ENCODE measurements at places on chromosomes 3 and 15.

DNA sequence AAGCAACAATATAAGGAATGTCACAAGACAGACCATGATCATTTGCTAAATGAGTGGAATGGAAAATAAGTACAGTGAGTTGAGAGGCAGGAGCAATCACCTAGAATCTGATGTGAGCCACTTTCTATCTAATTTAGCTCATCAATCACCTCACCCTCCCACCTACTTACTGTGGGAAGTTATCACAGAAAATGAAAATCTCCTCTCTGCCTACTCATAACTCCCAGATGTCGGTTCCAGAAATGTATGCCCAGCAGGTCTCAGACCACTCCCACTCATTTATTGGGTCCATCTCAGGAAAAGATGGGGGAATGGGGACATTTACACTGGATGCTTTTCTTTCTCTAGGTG, 270.9 kb downstream of the FHIT start:
- DNase-seq = no peak

GRCh38 chr3:55923207-55923606, 436.1 kb upstream of the WNT5A start:
- DNase-seq = no peak

DNA sequence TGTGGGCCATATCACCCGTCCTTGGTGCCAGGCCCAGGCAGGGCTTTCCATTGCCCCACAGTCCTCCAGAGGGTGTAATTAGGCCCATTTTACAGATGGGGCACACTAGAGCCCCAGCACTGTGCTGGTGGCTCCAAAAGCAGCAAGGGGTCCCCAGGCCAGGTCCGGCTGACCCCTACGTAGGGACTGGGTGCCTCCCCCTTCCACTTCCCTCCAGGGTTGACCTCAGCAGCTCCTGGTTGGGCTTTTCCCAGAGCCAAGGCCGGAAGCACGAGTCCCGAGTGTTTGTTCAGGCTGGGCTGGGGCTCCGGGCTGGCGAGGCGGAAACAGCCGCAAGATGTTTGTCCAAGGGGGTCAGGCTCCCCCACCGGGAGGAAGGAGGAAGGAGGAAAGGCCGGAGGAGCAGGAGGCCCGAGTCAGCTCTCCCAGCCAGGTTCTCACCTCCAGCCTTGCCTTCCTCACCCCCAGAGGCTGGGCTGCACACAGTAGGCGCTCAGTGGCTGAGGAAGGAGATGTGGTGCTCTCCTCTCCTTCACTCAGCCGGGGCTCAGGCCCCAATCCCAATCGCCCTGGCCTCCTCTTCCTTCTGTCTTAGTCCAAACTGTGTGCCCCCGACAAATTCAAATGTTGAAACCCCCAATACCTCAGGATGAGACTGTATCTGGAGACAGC, 17.1 kb upstream of the PLXND1 start:
- DNase-seq = no peak

DNA sequence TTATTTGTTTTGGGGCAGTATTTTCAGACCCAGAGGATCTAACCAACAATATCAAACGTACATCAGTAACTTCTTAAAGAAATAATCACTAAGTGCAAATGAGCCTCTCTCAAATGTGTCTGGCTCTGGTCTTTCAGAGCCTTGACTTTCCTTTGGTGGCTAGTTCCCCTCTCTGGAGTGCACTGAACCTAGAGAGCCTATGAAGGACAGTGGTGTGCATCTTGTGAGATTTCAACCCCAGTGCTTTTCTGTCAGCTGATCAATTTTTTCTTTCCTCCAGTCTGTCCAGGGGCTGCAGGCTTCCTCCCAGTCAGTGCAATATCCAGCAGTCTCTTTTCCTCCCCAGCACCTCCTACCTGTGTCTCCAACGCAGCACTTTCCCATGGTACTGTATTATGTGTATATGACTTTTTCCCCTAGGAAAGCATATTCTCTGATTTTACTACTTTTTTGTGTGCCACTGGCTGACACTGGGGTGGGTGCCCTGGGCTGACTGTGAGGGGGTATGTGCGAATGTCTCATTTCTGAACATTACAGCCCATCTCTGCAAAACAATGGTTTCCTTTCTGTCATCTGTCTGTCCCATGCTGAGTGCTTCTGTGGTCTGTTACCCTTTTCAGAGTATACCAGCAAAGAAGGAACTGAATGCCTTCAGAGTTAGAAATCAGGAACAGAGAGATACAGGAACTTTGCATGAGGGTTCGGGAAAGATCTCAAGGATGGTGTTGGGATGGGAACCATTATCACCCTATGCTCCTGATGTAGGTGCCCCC, 98.8 kb downstream of the ARPP21 start:
- DNase-seq = no peak

DNA sequence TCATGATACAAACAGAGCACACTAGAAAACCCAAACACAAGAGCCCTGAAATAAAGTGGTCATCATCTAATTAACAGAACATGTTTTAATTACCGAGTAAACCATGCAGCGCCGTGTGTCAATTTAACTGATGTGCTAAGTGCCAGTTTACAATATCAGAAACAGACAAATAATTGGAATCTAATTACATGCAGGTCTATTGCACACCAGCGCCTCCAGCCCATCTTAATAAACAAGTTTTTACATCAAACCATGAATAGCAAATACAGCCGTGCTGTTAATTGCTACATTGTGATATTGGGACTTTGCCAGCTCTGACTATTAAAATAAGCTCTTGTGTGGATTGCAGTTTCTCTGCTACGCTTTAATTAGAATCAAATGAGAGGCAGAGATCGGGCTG, 510.2 kb upstream of the MDFIC2 start:
- DNase-seq = no peak

GRCh38 chr3:61524933-61525332, 36.4 kb upstream of the PTPRG start:
- no peak for DNase-seq

- DNase-seq = no peak
Observed at GRCh38 chr15:53009093-53009492, 219.0 kb upstream of the ONECUT1 start.

DNA sequence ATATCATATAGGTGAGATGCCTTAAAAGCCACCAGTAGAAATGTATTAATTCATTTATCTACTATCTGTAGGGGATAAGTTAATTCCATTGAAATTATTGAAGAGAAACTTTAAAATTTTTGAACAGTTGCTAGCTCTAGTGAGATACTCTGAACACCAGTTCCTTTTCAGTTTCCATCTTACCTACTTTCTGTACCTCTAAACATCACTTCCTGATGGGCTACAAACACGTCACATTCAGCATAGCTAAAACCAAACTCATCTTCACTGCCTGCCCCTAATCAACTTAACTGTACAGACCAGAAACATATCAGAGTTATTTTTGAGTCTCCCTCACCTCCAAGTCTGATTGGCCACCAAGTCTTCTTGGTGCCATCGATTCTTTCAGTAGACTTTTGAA, 88.9 kb downstream of the FEZF2 start:
- DNase-seq = no peak

- no peak for DNase-seq
Observed at GRCh38 chr15:57592836-57593420, 1.2 kb downstream of the MYZAP start.

GRCh38 chr3:187044206-187044605, 95.1 kb downstream of the RPL39L start:
- DNase-seq = no peak

- DNase-seq = peak; percentile 56
Observed at GRCh38 chr15:67085818-67086636, 20.6 kb downstream of the SMAD3 start.

DNA sequence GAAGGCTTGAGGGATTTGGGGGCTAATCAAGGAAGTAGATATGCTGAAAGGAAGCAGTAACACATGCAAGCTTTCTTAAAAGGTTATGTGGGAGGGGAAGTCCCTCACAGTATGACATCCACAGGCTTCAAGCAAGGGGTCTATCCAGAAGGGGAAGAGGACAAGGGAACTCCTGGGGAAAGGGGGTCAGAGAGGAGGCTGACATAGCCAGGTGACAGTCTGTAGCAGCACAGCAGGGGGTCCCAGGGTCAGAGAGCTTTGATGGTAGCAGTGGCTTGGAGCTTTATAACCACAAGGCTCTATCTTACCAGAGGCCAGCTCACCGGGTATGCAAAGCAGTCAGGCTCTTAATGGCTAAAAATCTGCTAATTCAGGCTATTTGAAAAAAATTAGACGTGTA, 150.6 kb upstream of the NSMCE3 start:
- DNase-seq = no peak

DNA sequence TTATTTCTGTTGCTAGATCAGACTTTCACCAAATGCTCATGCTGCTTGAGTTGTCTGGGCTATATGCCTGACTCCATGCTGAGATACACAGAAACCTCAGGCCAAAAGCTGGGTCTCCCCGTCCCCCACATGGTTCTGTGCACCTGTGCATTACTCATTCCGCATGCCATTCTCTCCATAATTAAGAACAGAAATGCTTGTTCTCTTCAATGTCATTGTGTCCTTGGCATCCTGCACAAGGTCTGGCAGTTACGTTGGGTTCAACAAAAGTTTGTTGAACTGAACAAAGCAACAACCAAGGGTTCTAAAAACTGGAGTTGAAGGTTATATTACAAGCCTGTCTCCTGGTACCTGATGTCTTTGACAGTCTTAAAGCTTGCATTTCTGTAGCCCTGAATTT, 177.5 kb downstream of the FNDC3B start:
- no peak for DNase-seq

- no peak for DNase-seq
Observed at GRCh38 chr3:52435246-52436101, 9.4 kb downstream of the SEMA3G start.

- peak; percentile 65 for DNase-seq
Observed at GRCh38 chr3:151468284-151468917, 7.5 kb upstream of the IGSF10 start.

DNA sequence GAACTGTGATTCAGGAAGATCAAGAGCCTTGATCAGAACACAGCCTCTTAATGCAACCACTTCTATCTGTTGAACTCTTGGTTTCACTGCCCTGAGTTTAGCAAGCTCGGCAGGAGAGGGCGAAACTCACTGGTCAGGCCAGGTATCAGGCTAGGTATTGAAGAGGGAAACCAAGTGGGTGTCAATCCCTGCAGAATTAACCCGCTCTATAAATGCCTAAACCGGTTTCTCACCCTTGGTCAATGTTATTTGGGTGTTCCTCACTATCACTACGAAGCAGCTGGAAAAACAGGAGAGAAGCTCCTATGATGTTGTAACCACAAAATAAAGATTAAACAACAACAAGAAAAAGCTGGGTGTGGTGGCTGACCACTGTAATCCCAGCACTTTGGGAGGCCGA, 23.9 kb downstream of the LIPH start:
- DNase-seq = no peak

GRCh38 chr3:50068134-50068533, 20.6 kb upstream of the RBM5 start:
- DNase-seq = no peak

DNA sequence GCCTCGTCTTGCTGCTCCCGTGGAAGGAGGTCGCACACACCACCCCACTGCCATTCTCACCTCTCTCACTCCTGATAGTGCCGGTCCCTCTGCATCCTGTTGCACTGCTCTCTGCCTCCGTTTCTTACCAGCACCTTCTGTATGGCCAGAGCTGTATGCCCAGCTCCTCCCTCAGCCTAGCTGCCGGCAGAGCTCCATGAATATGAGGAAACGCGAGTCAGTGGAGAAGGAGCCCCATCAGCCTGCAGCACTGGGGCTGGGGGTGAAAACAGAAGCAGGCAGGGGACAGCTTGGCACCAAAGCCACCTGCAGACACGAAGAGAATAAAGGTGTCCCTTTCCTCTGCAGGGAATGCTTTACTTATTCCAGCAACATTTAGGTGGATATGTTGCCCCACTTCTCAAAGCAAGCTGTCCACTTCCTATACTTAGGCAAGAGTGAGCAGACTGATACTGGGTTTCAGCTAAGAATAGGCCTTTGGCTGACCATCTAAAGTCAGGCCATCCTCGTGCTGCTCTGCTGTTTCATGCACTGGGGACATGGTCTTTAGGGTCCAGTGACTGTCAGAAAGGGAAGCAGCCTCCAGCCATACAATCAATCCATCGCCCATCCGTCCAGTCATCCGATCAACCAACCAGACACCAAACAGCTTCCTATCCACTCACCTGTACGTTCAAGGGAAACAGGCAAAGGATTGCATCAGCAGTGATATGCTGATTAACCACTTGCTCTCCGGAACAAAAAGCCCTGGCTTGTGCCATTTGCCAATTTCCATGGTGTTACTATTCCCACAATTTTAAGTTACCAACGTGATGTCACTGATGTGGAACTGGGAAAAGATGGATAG, 222.7 kb downstream of the XXYLT1 start:
- DNase-seq = no peak

- peak; percentile 50 for DNase-seq
Observed at GRCh38 chr3:27629366-27629765, 92.8 kb downstream of the EOMES start.

DNA sequence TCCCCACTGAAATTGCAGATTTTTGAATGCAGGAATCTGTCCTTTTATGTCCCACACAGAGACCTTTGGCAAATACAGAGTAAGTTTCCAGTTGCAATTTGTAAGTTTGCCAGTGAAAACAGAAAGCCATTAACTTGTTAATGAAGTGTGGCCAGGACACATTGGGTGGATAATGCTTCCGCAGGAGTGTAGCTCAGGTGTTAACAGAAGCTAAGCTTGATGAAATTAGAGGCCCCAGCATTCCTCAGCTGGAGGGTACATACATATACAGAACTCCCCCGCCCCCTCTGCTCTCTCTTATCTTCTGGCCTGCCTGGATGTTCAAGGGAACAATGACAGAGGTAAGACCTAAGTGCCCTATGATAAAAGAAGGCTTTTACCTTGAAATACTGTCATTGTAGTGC, 8.1 kb upstream of the LRRC2 start:
- DNase-seq = no peak

DNA sequence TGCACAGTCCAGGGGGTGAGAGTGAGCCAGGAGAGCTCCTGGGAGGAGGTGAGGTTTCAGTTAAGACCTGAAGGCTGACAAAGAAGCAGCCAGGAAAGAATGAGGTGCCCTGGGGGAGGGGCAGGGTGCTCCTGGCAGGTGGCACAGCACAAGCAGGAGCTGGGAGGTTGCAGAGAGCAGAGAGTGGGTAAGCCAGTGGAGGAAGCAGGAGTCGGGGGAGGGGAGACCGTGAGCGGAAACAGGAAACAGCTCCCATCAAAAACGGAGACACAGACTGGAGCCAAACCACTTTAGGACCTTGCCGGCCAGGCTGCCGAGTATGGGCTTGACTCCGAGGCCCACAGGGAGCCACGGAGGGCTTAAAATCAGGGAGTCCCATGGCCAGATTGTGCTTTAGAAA, 12.1 kb upstream of the FBLN2 start:
- DNase-seq = no peak

DNA sequence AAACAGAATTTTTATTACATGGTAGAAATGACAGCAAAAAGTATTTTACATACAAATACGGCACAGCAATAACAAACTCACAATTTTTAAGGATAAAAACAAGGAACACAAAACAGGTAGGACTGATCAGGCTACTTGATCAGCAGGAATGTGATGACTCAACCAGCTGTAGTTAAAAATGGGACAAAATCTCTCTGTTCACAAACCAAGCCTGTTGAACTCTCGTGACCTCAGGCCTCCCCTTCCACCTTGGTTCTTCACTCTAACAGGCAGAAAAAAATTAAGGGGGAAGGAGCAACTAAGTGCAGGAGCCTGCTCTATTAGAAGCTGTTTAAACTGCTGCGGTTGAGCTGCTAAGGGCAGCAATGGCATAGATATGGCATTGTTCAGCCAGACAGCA, 18.7 kb downstream of the FBXL22 start:
- DNase-seq = no peak

Data from CD4-positive, alpha-beta T cell treated with Interleukin-2 at 100 ng/mL for 4 hours (primary cell).